ENCODE measurements at places on chromosomes 2 and 18. TPM values are rescaled to one million over a fixed set of nuclear protein-coding genes. Genes with fewer than 3 reads are reported as not detected.

Gene TTR
- not detected for total RNA-seq

Gene CPLX4
- total RNA-seq = not detected

Gene PHOSPHO2
- total RNA-seq = 1.9 TPM

Gene TUBA4B
- total RNA-seq = not detected

Gene LIMS3
- total RNA-seq = 0.61 TPM

Gene CYS1
- total RNA-seq = 21.3 TPM
